ENCODE measurements at places on chromosomes 13 and 19. TPM values are rescaled to one million over a fixed set of nuclear protein-coding genes. Genes with fewer than 3 reads are reported as not detected.
A peak's percentile ranks its signal among the peaks of the same experiment; 100 is the strongest.

- no peak for DNase-seq
Observed at GRCh38 chr13:30892966-30893365, 13.1 kb upstream of the MEDAG start.

The LSR gene
- total RNA-seq: 6.8 TPM

GRCh38 chr13:32917504-32917903 lies 98.7 kb upstream of the KL start:
- no peak for DNase-seq

DNA sequence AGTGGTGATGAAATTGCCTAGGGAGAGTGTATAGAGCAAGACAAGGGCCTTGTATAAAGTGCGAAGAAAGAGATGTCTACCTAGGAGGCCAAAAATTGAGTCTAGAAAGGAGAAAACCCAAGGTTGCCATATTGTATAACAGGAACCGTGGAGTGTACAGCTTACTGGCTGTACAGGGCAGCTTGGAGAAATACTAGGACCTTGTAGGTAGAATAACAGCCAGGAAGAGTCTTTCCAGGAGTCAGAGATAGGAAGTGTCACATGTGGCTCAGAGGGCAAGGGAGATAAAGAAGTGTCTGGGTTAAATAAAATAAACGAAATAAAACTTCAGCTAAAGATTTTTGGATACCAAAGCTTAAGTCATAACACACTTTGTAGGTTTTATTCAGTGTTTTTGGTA lies 12.4 kb downstream of the CDK8 start:
- no peak for DNase-seq

DNA sequence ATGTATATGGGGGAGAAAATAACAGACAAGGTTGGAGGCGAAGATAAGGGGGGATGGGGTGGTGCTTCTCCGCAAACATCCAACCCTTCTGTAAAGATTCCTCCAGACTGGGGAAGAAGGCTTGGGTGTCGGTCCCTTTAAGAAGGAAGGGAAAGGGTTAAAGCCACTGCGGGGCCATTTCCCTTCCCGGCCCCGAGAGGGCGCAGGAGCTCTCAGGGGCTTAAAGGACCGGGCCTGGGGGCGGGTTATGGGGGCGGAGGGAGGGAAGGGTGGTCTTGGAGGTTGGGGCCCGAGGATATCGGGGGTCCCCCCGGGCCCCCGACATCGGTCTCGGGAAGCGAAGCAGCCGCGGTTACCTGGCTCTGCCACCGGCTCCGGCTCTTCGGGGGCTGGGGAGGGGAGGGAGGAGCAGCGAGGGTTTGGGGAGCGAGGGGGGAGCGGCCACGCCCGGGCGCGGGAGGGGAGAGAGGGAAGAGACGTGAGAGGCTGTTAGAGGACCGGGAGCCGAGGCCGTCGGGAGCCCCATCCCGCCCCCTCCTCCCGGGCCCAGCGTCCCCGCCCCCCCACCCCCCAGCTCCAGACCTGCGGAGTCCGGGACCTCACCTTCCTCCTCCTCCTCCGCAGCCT lies 2.8 kb downstream of the TNNT1 start:
- DNase-seq: no peak

- no peak for DNase-seq
Observed at GRCh38 chr13:39498471-39499114, 104.4 kb downstream of the LHFPL6 start.

DNA sequence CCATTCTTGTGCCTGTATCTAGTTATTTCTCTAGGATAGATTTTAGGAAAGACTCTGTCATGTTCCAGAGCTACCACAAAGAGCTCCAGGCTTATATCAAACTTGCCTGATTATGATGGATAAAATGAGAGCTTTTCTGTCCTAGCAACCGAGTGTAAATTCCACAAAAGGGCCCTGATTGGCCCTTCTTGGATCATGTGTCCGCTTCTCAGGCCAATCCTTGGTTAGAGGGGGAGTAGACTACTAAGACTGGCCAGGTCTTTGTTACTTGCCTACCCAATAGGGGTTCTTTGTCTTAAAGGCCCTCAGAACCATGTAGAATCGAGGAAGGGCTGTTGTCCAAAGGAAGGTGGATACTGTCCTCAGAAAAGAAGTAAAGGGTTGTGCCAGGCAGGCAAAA lies 2.4 kb downstream of the DHX34 start:
- DNase-seq: peak; percentile 55

GRCh38 chr19:30095171-30095570 lies 153.1 kb downstream of the URI1 start:
- DNase-seq: no peak

DNA sequence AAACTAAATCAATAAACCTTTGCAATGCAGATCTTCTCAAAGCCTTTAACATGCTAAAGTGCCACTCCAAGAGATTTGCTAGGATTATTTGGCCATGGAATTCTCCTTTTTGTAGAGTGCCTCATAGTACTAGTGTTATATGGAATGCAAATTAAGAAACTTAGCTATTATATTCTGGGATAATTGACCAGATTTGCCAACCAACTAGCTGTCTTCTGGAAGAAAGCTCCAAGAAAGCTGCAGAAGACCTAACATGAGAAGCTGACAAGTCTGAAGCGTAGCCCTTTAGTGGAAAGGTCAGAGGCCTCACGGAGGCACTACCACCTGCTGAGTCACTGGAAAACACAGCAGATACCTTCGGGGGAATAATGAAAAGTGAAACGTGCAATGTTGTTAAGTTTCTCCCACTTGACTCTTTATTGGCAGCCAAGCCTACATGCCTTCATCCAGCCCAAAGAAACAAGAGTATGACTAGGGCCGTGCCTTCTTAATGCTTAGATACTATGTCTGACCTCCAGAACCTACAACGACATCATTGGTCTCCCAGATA lies 29.8 kb upstream of the KATNAL1 start:
- DNase-seq: no peak

GRCh38 chr19:2567580-2567979 lies 91.7 kb downstream of the GADD45B start:
- no peak for DNase-seq

The KIR2DL1 gene
- not detected for total RNA-seq

The MIDN gene
- 32.1 TPM for total RNA-seq

GRCh38 chr13:110702591-110703526 lies 3.1 kb downstream of the CARS2 start:
- DNase-seq: no peak

The AMER2 gene
- 117 TPM for total RNA-seq

GRCh38 chr13:46265292-46265691 lies 53.6 kb downstream of the LRRC63 start:
- DNase-seq: no peak

The UBXN6 gene
- total RNA-seq: 183 TPM

DNA sequence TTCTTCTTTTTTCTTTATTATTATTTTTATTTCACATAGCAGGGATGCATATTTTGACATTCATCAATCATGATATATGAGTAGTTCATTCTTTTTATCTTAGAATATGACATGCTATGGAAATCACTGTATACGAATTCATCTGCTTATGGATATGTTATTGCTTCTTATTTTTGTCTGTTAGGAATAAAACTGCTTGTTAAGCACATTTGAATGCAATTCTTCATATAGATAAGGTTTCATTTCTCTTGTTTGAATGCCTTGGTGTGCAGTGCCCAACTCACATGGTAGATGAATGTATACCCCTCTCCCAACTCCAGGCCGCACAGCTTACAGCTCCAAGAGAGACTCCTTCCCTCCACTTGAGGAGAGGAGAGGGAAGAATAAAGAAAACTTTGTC lies 11.3 kb downstream of the ZNF776 start:
- DNase-seq: no peak

The GMIP gene
- 16.9 TPM for total RNA-seq

The KIR3DL2 gene
- not detected for total RNA-seq

The ING1 gene
- 17.6 TPM for total RNA-seq

GRCh38 chr19:3945838-3946237 lies 13.0 kb downstream of the NMRK2 start:
- no peak for DNase-seq

The CEACAM3 gene
- not detected for total RNA-seq

DNA sequence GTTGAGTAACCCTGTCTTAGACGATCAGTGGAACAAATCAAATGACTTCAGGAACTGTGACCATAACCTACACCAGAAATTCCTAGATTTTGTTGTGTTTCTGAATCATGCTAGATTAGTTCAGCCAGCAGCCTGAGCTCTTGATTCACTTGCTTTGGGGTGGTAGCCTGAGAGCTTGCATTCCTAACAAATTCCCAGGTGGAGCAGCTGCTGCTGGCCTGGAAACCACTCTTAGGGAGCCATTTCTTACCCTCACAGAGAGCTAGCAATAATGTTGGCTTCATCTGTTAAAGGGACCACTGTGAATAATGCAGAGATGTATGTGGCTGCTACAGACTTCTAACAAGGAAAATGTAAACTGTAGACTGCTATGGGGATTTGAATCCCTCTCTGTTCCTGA lies 388.1 kb upstream of the PRR20A start:
- no peak for DNase-seq

DNA sequence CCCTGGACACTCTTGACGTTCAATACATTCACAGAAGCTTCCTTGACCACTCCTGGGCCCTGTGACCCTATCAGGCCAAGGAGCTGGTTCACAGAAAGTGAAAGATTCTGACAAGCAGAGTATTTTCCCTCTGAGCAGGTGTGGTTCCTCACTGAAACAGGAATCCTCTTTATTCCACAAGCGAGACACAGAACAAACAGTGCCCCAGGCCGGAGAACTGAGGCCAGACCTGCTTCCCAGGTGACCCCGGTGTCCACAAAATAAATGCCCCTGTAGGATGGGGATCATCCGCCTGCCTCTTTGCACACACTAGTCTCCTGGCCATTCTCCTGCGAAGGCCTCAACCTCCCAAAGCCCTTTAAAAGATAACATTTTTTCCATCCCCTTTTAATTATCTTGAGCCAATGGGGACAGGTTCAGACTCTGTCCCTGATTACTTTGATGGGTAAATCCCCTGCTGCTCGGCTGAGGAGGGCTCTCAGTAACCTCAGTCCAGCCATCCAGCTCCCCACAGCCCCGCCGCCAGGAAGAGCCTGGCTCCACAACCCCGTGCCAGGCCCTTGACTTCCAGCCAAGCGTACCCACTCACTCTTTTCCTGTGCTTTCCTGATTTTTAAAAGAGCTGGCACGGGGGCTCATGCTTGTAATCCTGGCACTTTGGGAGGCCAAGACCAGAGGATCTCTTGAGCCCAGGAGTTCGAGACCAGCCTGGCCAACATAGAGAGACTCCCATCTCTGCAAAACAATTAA lies 129.1 kb downstream of the FOXO1 start:
- DNase-seq: no peak

DNA sequence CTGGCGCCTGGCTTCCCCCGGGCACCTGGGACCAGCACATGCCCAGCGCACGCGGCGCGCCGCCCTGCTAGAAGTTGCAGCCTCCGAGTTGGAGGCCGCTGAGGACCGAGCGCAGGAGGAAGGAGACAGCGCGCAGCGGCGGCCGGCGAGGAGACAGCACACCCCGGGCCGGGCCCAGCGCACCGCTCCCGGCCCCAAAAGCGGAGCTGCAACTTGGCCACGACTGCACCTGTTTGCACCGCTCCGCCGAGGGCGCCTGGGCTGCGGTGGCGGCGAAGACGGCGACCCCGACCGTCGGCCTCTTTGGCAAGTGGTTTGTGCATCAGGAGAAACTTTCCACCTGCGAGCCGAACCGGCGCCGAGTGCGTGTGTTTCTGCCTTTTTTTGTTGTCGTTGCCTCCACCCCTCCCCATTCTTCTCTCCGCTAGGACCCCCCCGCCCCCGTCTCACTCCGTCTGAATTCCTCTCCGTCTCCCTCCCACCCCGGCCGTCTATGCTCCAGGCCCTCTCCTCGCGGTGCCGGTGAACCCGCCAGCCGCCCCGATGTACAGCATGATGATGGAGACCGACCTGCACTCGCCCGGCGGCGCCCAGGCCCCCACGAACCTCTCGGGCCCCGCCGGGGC lies at the start of gene SOX1:
TSS of gene SOX1 (plus strand) at position 34 of the 626 bp plus-strand sequence. CDS start at position 544, 510 bp downstream.
- no peak for DNase-seq

DNA sequence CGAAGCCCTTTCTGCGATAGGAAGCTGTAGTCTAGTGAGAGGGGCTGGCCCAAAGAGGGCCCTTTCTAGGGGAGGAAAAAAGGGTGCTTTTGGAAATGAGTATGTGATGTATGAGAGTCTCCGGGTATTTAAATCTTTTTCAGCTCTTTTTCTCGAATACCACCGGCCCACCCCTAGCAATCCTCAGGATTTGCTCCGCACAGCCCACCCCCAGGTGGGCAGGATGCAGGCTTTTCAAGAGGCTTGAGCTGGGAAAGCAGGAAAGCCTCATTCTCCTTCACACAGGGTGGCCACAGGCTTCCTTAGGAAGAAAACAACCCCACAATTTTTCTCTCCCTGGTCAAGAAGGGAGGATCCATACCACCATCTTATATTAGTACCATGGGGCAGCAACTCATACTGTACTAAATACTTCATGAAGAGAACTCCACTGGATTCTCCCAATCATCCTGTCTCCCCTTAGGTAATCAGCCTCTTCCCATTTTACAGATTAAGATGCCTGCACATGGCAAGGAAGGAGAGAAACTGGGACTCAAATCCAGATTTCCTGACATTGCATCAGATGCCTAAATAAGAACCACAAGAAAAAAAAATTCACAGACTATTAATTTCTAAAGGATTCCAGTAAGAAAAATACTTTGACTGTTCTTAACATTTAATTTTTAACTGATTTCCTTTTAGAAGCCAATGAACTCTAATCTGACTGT lies 84.4 kb downstream of the STK24 start:
- no peak for DNase-seq

DNA sequence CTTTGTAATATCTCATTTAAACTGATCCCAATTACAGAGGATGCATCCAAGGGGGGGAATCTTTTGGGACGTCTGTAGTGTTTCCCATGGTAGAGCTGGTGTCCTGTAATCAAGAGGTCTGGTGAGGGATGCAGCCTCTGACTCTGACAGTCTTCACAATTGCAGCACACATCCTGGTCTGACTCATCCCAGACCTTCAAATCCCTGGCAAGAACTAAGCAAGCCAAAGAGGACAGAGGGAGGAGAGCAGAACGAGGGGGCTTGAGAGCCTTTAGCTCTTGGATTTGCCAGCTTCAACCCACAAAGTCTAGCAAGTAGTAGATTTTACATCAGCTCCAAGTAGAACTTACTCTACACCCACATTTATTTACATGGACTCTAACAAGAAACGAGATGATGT lies 17.3 kb upstream of the FCGBP start:
- DNase-seq: no peak

DNA sequence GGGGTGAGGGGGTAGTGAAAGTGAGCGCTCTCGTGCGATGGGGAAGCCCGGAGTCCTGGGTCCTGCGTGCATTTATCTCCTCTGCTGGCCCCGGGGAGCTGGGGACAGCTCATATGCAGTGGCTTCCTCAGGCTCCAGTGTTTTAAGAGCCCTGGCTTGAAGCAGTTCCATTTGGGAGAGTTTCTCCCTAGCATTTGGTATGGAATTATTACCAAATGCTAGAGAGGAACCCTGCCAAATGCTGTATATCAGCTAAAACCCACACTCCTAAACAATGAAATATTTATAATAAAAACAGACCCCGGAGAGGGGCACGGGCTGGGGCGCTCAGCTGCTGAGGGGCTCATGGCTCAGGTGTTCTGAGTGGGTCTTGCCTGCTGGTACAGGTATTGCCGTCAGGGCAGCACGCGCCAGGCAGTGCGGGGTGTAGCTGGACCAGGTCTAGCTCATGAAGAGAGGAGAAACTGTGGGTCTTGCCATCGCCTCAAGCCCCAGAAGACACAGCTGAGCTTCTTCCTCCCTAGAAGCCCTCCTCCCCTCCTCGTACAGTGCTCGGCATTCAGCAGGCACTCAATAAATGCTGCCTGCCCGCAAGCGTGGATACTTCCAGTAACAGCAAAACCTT lies 163.6 kb upstream of the ZNF536 start:
- no peak for DNase-seq

The FAM83E gene
- total RNA-seq: not detected

The ZNF582 gene
- total RNA-seq: 10.2 TPM

The ERICH4 gene
- not detected for total RNA-seq

Data from dorsolateral prefrontal cortex (tissue), 122 donors.